ENCODE measurements at places on chromosomes 12 and 14. TPM values are rescaled to one million over a fixed set of nuclear protein-coding genes. Genes with fewer than 3 reads are reported as not detected.

DNA sequence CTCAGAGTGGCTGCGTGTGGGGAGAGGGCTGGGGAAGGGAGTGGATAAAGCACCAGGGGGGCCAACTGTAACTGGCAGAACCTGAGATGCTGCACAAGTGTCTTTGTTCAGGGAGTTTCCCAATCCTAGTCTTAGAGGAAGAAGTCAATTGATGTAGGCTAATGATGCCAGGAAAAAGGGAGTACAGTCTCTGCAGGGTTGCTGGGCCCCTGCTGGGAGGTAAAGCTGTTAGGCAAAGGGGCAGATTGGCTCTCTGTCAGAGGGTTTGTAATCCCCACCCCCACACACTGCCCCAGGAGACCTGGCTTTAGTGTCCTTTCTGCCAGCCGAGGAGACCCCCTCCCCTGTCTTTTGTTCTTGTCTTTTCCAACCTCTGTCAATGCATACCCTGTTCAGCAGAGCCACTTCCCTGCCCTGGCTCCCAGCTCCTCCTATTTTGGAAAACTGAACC, 178.4 kb downstream of the KCNA5 start:
- DNase-seq: no peak

- peak; percentile 69 for DNase-seq
Measured at GRCh38 chr14:26870722-26871617, 273.1 kb upstream of the NOVA1 start.

GRCh38 chr14:59268011-59268410, 79.5 kb downstream of the DAAM1 start:
- DNase-seq: no peak

- DNase-seq: no peak
Measured at GRCh38 chr14:105182296-105183020, 1.3 kb upstream of the NUDT14 start.

- DNase-seq: no peak
Measured at GRCh38 chr14:98578204-98578603, 693.8 kb downstream of the BCL11B start.

DNA sequence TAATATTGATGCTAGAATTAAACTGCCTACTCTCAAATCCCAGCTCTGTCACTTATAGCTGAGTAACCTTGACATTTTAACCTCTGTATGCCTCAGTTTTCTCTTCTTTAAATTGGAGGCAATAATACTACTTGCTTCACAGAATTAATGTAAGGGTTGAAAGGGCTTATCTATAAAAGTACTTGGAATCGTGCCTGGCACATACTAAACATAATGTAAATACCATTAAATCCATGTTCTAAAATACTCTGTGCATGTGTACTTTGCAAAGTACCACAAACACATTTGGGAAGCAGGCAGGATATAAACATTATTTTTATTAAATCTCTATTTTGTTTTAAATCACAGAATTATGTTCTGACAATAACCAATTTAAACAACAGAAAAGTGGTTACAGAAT, 41.9 kb downstream of the DYRK4 start:
- no peak for DNase-seq

DNA sequence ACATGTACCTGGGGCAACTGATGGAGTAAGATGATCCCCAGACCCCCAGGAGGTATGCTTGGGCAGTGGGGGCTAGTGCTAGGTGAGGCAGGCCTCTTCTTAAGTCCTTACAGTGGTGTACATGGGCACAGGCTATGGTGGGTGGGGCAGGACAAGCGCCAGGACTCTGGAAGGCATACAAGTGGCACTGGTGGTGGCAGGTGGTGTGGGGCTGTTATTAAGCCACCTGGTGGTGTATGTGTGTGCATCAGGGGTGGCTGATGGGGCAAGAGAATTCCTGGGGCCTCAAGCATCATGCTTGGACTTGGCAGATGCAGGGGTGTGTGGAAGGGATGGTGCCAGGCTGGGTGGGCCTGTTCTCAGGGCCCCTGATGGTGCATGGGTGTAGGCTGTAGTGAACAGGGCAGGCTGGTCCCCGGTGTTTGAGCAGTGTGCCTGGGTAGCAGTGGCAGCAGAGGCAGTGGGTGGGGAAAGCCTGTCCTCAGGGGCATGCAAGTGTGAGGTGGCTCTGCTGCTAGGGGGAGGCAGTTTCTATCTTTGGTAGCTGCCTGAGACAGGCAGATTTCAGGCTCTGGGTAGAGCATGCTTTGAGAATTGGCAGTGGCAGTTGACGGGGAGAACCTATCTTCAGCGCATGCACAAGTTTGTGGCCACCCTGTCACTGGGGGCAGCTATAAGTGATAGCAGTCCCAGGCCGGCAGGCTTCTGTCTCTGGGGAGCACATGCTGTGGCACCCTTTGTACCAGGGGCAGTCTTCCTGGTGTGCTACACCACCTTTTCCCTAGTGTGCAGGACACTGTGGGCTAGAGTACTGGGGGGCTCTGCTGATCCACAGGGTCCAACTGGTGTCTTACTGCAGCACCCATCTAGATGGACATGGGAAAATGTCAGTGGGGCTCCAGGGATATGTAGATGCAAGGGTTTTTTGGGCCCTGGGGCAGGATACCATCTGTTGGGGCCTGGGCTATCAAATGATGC, 52.6 kb upstream of the ABCD2 start:
- no peak for DNase-seq

- DNase-seq: no peak
Measured at GRCh38 chr12:18470251-18470650, 208.9 kb downstream of the PIK3C2G start.

DNA sequence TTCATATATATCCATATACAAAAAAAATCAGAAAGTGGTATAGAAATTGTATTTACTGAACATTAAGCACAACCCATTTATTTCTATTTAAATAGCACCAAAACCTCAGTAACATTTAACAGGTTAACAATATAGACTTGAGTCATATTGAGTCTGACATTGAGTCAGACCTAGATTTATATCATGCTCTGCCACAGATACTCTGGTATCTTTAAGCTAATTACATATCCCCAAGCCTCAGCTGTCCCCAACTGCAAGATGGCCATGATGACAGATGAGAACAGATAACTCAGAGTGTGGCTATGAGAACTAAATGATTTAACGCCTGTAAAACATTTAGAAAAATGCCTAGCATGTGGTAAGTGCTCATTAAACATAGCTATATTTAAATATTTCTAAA, 40.3 kb downstream of the IFNG start:
- no peak for DNase-seq

GRCh38 chr14:41606282-41606531, 469 bp upstream of the LRFN5 start:
- peak; percentile 45 for DNase-seq

DNA sequence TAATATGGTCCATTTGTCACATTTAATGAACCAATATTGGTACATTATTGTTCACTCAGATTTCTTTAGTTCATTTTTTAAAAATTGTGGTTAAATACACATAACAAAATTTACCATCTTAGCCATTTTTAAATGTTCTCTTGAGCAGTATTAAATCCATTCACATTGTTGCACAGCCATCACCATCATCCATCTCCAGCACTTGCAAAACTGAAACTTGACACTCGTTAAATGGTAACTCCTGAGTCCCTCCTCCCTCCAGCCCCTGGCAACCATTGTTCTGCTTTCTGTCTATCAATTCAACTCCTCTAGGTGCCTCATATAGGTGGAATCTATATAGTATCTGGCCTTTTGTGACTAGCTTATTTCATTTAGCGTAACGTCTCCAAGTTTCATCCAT, 86.4 kb downstream of the ACACB start:
- DNase-seq: no peak

DNA sequence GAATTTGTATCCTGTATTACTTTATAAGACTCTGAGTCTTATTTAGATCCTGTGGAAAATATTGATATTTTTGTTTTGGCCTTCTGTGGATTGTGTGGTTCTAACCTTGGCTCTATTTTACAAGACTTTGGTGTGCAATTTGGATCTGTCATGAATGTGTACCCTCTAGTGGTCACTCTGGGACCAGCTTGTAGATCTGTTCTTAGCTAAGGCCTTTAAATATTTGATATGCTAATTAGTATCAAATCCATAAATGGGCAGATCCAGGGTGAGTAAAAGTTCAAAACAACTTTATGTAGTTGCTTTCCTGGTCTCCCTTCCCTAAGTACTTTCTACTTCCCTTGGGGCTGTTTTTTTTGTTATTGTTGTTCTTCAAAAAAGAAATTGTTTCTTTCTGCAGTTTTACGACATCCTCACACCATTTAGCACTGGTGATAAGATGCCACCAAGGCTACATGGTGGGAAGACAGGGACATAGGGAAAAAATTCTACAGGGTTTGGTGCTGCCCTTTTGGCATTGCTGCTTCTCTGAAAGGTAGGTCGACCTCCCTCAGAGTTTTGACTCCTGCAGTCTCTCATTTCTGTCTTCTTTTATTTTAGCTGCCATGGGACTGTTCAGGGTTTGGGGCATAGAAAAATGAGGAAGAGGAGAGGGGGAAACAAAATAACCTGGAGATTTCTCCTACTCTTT, 238.5 kb downstream of the GPHN start:
- DNase-seq: peak; percentile 19

DNA sequence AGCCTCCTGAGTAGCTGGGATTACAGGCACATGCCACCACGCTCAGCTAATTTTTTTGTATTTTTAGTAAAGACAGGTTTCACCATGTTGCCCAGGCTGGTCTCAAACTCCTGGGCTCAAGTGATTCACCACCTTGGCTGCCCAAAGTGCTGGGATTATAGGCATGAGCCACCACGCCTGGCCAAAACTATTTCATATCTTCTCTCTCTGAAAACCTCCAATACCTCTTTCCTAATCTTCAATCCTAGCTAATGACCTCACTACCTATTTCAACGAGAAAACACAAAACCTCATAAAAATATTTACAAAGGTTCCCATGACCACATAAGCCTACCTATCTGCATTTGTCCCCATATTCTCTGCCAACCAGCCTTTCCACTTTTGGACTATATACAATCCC, 32.3 kb upstream of the ANKS1B start:
- DNase-seq: no peak

DNA sequence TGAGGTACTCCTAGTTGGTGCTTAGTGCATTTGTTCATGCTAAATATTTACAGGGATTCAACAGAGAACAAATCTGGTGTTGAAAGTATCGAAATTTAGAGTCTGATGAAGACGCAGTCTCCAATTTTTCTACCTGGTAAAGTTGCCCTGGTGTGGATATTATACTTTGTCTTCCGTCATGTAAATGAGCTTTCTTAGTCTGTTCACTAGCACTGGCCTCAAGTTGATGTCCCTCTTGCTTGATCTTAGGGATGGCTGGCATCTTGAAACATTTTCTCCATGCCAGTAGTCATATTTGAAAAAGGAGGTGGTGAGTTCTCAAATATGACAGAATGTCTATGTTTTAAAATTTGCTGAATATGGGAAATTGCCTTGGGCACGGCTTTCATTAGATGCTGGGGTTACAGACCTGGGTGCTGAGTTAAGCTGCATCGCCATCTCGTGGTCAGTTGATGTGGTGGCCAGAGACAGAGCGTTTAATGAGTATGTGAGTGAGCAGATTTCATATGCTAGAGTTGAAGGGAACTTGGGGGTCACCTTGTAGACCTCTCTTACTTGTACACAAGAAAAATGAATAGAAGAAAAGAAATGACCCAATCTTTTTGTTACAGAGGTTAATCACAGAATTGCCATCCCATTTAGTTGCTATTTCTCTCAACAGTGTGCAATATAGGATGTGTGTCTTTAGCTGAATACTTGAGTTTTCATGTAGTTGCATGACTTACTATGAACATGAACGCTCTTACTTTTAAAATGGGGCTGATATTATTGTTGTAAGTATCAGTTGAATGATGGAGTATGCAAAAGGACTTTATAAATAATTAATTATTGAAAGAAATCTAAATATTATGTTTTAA, 172.8 kb upstream of the DCN start:
- peak; percentile 73 for DNase-seq

GRCh38 chr14:61716956-61717355, 21.6 kb downstream of the HIF1A start:
- no peak for DNase-seq

- no peak for DNase-seq
Measured at GRCh38 chr12:101327051-101327450, 47.1 kb downstream of the UTP20 start.

DNA sequence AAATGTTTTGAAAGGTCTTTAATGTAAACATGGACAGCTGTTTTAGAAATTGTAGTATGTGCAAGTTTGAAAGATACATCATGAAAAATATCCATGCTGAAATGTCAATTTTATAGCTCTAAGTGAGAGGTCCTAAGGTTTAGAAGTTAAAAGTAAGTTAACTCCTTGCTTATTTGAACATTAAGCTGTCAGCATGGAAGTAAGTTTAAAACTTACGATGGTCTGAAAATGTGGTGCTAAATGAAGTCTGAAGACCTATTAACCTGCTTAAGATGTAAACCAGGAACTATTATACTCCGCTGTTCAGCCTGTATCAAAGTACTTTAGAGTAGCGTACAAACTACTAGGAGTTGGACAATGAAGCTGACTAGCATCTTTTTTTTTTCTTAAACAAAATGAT, 1082.4 kb downstream of the TMTC2 start:
- no peak for DNase-seq

DNA sequence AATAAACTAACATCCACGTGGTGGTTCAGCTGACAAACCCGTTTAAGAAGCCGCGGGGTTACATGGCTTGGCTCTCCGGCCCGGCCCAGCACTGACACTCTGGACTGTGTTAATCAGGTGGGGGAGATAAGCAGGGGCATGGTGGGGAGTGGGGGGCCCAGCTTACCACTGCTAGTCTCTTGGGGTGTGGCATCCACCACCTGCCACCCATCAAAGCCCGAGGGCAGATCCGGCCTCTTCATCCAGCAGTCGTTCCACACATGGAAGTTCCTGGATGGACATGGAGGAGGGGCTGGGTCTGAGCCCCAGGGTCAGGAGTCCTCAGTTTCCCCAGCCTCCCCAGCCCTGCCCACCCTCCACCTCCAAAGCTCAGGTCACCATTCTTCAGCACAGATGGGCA, 4.9 kb downstream of the TGM1 start:
- DNase-seq: no peak

- no peak for DNase-seq
Measured at GRCh38 chr14:74954947-74955228, 509 bp downstream of the PGF start.

GRCh38 chr12:8637244-8637643, 24.6 kb upstream of the AICDA start:
- DNase-seq: no peak

DNA sequence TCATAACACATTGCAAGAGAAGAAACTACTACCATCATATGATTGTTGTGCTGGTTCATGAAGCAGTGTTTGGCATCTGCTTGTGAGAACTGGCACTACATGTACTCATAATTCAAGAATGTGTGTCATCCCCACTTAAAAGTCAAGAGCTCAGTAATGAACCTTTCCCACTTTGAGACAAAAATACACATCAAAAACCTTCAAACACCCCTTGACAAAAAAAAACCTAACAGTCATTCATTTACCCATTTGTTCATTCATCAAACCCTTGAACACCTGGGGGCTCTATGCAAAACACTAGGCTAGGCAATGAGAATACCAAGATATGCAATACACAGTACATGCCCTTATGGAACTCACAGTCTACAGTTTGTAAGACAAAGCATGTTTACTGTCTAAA, 40.0 kb downstream of the KIF21A start:
- DNase-seq: no peak

The MARK3 gene
- 38.2 TPM for polyA plus RNA-seq

The SMOC1 gene
- 44.8 TPM for polyA plus RNA-seq

The RNASE1 gene
- polyA plus RNA-seq: 358 TPM

The TAS2R30 gene
- not detected for polyA plus RNA-seq

The ABHD12B gene
- polyA plus RNA-seq: 3.2 TPM

The SLCO1A2 gene
- 8.1 TPM for polyA plus RNA-seq

The PROX2 gene
- polyA plus RNA-seq: not detected

The KRT85 gene
- not detected for polyA plus RNA-seq

The PPP4R4 gene
- 1.2 TPM for polyA plus RNA-seq

The SYT1 gene
- 78.3 TPM for polyA plus RNA-seq

The OLR1 gene
- 0.88 TPM for polyA plus RNA-seq

The RGS6 gene
- polyA plus RNA-seq: 1.9 TPM

The POLE gene
- polyA plus RNA-seq: 21.6 TPM
